ENCODE measurements at places on chromosomes 13 and 19.

DNA sequence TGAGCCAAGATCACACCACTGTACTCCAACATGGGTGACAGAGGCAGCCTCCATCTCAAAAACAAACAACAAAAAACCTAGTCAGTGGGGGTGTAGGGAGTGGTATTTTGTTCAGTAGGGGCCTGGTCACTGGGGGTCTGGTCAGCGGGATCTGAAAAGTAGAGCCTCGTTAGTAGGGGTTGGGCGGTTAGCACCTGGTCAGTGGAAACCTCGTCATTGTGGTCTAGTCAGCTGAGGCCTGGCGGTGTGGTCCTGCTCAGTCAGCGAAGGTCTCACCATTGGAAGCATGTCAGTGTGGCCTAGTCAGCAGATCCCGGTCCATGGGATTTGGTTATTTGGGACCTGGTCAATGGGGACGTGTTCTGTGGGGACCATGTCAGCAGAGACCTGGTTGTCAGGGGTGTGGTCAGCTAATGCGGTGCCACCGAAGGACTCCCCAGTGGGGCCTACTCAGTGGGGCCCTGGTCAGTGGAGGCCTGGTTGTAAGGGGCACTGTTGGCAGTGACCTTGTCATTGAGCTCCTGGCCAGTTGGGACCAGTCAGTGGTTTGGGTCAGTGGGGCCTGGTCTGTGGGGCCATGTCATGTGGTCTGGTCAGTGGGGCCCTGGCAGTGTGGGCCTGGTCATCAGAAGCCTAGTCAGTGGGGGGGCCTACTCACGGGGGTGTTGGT is 63.0 kb upstream of the TPM4 start:
- DNase-seq, result no peak

GRCh38 chr13:40635315-40635995 is 31.0 kb downstream of the FOXO1 start:
- no peak for DNase-seq

DNA sequence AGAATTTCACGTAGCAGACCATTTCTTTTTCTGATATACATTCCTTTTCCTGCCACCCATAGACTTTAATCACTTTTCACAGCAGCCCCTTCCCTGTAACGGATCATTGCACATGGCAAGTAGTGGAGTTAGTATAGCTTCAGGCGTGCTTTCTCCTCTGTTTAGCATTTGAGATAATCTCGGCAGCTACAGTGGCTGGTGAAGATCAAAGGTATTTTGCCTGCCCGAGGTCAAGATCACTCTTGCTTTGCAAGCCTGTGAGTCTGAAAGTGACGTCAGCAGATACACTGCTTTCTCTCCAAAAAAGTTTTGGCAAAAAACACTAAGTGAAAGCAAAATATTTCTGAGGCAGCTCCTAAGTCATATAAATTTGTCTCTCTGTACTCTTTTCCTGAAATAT is 260.0 kb downstream of the NDFIP2 start:
- DNase-seq, result no peak

DNA sequence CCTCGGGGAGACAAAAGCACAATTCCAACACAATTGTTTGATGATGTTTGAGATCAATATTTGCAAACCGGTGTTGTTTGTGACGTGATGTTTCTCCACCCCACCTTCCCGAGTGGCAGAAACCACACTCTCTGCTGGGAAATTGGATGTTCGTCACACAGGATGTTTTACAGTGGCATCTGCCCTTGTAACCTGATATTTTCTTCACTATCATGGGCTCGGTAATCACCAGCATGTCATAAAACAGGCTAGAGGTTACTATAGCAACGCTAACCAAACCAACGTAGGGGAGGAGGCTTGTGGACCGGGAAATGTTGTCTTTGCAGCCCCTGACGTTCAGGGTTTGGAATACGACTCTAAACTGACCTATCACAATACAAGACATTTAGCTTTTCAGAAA is 454.5 kb downstream of the IRS2 start:
- DNase-seq, result no peak

- no peak for DNase-seq
Observed at GRCh38 chr13:80250213-80250810, 90.6 kb downstream of the SPRY2 start.

GRCh38 chr13:60501236-60501635 is 104.2 kb downstream of the TDRD3 start:
- DNase-seq, result no peak

DNA sequence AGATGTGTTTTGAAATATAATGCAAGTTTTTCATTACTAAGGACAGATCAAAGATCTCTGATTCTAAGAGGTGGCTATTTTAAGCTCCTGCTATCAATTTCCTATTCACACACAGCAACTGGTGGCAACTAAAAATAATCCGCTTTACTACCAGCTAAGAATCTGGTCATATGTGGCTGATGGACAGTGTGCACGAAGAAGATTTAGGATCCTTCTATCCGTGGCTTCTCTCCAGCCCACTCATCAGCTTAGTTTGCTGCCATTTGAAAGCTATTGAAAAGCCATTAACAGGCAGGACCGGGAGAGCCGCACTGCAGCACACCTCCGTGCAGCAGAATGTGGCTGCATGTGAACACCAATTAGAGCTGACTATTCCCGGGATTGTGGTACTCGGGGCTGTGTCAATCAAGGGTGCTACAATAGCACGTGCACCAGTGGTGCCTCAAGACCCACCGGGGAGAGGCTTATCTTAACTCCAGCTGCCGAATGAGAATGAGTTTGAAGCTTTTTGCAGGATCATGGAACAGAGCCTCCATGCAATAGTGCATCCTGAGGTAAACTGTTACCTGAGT is at the start of gene MYO16:
Gene MYO16 (plus strand): TSS at position 431 of the 572 bp plus-strand sequence. CDS start 234 bp downstream, outside the sequence.
- no peak for DNase-seq

DNA sequence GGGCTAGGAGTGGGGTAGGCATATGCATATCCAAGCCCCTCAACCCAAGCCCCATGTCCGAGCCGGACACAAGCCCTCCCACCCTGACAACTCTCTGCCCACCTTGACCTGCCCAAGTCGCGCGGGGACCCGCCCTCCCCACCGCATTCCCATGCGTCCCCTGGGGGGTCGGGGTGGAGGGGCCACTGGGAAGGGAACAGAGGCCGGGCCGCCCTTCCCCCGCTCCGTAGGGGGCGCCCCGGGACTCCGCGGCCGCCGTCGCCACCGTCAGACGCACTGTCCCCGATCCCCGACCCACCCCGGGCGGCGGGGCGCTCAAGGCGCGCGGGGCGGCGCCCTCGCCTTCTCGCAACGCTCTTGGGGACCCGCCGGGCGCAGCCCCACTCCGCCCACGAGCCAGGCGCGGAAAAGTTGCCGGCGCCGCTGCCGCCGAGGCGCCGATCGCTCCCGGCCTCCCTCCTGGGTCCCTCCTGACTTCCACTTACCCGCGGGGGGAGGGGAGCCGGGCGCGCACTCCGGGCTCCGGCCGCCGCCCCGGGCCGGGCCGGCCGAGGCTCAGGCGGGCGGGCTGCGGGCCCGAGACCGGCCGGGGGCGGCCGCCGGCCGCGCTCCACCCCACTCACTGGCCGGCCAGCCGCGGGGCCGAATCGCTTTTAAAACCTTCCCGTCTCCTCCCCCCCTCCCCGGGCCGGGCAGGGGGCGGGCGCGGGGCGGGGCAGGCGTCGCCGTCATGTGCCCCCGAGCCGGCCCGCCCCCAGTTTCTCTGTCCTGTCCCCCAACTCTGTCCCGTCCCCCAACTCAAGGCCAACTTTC is 34.4 kb upstream of the NANOS3 start:
- peak; percentile 88 for DNase-seq

GRCh38 chr19:41957161-41957837 is 1.8 kb downstream of the RABAC1 start:
- DNase-seq, result no peak

DNA sequence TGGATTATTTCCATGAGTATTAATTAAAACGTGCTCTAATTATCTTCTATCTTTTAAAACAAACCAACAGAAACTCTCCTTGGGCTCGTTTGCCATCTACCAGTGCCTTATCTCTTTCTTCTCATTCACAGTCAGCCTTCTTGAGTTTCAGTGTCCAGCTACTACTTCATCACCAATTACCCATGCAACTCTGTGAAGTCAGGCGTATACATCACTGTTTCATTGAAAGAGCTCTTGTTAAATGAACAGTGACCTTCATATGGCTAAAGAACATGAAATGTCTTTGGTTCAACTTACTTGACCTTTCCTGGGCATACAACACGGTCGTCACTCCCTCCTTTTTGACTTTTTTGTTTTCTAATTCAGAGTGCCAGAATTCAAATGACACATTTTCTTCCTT is 5.2 kb upstream of the IFT88 start:
- no peak for DNase-seq

DNA sequence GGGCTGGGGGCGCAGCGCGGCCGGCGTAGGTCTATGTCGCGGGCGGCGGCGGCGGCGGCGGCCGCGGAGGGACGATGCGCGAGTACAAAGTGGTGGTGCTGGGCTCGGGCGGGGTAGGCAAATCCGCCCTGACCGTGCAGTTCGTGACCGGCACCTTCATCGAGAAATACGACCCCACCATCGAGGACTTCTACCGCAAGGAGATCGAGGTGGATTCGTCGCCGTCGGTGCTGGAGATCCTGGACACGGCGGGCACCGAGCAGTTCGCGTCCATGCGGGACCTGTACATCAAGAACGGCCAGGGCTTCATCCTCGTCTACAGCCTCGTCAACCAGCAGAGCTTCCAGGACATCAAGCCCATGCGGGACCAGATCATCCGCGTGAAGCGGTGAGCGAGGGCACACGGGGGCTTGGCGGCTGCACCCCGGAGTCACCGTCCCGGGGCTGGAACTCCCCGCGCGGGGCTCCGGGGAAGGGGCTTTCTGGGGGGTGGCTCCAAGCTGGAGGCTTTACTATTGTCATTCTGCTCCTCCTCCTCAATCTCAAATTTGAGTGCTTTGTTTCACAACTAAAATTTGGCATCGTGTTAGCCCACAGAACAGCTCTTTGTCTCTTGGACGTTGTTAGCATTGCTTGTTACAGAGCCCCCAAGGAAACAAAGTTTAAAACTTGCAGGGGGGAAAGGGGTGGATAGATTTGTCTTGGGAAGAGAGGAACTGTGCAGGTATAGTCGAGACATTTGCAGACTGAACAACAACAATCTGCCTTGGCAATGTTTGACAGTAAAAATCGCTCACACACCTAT is 630 bp downstream of the RAP2A start:
- peak; percentile 22 for DNase-seq
